ENCODE measurements at places on chromosomes 3 and 15.

- no peak for DNase-seq
Observed at GRCh38 chr3:171755656-171756055, 54.6 kb downstream of the PLD1 start.

- DNase-seq, result no peak
Observed at GRCh38 chr3:12395349-12396012, 88.8 kb upstream of the TSEN2 start.

- DNase-seq, result no peak
Observed at GRCh38 chr15:70586241-70586640, 177.1 kb downstream of the UACA start.

DNA sequence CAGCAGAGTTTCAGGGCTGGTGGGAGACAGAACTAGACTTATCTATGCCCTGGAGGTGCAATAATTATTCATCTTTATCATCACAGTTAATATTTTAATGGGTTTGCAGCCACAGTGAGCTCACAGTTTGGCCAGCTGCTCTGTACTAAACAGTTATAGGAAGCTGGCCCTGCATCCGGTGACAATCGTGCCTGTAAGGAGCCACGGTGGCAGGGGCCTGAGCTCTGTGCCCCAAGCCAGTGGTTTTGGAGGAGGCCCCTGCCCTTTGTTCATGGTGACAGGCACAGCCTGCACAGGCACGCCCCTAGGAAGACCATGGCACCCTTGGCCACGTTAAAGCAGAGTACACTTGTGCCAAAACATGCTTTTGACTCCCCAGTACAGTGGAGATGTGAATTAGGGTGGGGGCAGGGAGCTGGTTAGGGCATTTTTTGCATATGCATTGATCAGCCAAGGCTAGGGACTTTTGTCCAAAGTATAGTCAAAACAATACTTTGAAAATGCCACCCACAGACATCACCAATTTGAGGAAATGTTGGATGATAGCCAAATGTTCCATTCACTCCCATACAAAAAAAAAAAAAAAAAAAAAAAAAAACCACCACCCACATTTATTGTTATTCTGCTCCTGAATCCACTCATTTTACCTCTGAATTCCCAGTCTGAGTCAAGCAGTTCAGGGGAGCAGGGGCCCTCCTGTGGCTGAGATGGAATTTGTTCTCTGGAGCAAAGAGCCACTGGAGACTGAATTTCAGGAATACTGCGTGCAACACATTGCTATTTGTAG, 3.4 kb upstream of the RFTN1 start:
- peak; percentile 21 for DNase-seq

DNA sequence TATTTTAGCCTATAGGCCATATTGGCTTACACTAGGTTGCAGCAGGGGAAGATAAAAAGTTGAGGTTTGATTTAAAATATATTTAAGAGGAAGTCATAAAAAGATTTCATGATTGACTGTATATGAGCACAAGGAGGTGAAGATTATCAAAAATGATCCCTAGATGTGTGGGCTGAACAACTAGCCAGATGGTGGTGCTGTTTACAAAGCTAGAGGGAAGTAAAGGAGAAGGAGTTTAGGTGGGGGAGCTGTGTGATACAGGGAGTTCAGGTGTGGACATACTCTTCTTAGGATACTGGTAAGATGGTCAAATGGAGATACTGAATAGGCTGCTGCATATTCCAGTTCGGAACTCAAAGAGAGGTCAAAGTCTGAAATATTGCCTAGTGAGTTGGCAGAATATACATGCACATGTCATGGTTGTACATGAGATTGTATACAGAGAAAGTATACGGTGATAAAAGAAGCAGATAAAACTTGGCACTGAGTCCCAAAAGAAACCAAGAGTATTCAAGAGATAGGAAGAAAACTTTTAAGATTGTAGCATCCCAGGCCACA, 727.8 kb downstream of the NLGN1 start:
- DNase-seq, result no peak

DNA sequence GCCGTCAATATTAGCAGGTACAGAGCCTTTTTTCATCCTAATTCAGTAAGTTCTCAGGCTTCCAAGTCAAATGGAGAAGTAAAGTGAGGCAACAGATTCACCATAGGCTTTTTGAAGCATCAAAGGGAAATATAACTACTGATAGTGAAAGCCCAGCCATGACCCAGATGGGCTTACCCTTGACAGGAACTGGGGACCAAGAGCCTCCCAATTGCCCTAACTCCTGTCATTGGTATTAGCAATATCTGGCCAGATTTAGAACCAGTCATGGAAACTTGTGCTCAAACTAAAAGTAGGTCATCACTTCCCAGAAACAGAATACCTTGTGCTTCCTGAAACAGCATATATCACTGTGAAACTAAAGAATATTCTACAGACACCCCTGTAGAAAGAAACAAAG, 33.0 kb downstream of the NME9 start:
- DNase-seq, result no peak
